ENCODE measurements at places on chromosomes 1 and 21.

- DNase-seq: no peak
Observed at GRCh38 chr1:167538657-167539056, 14.9 kb downstream of the CREG1 start.

DNA sequence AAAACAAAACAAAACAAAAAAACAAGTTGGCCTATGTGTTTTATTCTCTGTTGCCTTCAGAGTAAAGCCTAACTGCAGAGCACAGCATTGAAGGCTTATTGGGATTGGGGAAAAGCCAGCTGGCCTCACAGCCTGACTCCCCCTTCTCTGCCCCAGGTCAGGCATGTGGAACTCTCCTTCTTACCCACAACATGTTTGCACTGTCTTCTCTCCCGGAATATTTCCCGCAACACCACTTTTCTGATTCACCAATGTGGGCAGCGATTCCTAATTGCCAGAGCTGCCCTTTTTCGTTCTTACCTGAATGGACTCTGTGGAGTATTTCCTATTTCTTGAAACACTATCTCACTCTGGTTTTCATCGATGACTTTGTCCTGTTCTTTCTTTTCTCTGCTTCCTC is 2.8 kb upstream of the TARBP1 start:
- no peak for DNase-seq

DNA sequence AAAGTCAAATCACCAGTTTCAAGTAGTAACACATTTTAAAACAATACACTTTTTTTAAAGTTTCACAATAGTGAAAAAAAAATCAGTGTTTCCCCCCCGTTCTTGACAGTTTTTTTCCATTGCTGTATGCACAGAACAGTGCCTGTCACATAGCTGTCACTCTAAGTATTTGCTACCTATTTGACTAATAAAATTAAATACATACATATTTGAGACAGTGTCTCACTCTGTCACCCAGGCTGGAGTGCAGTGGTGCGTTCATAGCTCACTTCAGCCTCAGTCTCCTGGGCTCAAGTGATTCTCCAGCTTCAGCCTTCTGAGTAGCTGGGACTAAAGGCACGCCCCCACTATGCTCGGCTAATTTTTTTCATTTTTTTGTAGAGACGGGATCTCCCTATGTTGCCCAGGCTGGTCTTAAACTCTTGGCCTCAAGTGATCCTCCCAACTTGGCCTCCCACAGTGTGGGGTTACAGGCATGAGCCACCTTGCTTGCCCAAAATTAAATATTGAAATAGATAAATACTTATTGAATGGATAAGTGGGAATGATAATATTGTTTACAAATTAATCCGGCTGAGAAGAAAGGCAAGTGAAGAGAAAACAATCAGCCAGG is 12.6 kb upstream of the RHBG start:
- no peak for DNase-seq

- no peak for DNase-seq
Observed at GRCh38 chr21:44804762-44805161, 3.1 kb upstream of the UBE2G2 start.

DNA sequence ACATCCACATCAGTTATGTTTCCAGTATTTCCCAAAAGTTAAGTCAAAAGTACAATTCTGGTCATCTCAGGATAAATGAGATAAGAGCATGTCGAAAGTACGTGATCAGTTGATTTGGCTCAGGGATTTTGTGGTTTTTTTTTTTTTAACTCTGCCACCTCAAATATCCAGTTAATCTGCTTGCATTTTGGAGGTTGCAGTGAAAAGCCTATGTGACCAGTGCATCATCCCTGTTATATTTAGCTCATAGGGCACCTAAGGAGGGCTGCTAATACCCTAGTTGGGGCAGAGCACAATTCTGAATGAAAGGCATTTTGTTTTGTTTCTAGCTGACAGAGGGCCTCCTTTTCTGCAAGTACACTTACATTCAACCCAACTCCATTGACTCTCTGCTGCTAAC is 31.7 kb upstream of the RGS16 start:
- DNase-seq: no peak

- no peak for DNase-seq
Observed at GRCh38 chr1:100422065-100422464, 69.8 kb downstream of the CDC14A start.

DNA sequence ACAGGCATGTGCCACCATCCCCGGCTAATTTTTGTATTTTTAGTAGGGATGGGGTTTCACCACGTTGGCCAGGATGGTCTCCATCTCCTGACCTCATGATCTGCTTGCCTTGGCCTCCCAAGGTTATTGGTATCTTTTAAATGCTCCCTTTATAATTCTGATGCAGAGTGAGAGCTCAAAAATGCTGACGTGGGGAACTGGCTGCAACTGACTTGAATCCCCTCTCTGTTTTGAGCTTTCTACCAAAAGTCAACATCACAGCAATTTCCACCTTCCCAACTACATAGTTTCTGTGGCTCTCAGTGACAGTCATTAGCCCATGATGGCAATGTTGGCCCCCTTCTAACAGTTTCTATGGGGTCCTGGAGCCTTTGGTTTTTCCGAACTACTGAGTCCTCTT is 268.2 kb upstream of the FOXD3 start:
- DNase-seq: no peak

DNA sequence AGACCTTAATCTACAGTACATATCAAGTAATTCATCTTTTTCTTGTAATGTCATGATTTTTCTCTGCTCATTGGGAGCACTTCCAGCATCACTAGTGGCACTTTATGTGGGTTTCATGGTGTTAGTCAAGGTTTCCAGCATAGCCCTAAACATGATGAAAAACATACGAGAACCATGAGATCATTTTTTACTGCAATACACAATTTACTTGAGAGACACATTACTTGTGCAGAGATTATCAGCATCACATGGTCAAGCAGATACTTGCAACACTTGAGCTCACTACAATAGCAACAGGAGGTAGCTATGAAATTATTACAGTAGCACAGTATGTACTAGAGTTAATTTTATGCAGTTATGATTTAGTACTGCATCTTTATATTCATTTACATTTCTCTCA is 36.4 kb downstream of the ITGB3BP start:
- DNase-seq: no peak

DNA sequence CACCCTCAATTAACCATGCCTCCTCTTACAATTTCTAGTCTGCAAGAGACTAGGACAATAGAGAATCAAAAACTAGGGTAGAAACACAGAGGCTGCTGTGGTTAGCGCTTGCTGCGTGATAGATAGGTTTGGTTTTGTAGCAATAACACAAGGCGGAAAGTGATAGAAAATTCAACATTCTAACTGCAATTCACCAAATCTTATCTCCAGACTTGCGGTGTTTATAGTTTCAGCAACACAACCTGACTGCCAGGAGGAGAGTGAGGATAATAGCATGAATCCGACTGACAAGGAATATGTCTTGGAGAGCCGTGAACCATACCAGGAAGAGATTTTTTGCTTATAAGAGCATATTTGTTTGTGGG is 30.7 kb upstream of the IFNAR2 start:
- no peak for DNase-seq

DNA sequence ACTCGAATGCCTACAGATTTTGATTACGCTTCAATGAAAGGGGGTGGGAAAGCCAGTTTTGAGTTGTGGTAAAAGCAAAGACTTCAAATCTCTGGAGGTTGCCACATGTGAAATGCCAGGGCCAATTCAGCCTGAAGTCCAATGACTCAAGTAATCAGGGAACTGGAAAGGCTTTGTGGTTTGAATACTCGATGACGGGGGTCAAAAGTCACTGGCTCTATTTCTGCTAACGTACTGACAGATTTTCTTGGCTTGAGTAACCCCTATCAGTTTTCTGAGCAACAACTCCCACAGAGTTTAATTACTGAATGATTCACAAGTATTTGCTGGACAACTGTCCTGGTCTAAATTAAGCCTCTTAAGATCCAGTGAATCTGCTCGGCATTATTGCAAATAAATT is 152.2 kb downstream of the SIPA1L2 start:
- DNase-seq: no peak

DNA sequence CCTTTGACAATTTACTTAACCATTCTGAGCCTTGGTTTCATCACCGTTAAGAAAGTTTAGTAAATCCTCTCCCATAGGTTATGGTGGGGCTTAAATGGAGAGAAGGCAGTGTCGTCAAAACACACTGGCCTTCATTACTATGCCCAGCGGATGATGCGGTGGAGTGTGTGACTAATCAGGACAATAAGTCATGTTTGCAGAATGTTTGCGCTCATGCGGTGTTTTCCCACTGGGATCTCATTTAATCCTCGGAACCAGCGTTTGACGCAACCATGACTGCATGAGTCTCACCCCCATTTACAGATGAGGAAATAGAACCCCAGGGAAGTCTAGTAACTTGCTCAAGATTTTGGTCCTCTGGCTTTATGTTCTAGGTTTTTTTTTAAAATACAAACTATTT is 17.5 kb downstream of the SLC26A9 start:
- DNase-seq: no peak

GRCh38 chr21:17859661-17860060 is 40.5 kb upstream of the C21orf91 start:
- no peak for DNase-seq

DNA sequence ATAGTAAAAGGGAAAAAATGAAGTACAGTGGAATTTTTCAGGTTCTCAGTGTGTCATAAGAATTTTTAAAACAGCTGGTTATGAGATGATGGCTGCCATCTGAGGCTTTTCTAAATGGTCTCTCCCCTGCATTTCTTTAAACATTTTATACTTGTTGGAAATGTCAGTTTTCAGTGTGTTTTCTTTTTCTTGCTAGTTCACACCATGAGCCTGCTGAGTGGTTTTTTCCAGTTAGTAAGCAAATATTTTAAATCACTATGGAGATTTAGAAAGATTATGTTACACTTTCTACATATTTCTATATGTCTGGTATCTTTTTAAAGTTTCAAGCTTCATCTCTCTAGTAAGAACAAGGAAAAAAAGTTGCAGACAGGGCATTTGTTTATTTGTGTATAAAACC is 9.6 kb downstream of the RBM15 start:
- no peak for DNase-seq

DNA sequence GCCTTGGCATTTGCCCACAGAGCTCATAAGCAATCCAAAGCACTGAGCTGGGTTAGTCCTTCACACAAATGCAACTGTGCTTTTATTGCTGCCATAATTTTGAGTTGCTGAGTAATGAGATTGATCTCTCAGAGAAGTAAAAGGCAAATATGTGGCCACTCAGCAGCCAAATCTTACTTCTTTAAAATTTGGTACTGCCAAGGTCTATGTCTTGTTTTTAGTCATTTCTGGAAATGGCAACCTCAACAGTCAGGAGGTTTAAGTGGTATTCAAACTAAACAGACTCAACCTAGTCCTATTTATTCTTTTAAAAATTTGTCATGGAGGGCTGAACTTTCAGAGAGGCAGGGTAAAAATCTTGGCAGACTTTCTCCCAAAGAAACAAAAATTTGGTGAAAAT is 216.4 kb upstream of the GJB5 start:
- no peak for DNase-seq

- no peak for DNase-seq
Observed at GRCh38 chr1:218463194-218464156, 118.3 kb downstream of the TGFB2 start.

DNA sequence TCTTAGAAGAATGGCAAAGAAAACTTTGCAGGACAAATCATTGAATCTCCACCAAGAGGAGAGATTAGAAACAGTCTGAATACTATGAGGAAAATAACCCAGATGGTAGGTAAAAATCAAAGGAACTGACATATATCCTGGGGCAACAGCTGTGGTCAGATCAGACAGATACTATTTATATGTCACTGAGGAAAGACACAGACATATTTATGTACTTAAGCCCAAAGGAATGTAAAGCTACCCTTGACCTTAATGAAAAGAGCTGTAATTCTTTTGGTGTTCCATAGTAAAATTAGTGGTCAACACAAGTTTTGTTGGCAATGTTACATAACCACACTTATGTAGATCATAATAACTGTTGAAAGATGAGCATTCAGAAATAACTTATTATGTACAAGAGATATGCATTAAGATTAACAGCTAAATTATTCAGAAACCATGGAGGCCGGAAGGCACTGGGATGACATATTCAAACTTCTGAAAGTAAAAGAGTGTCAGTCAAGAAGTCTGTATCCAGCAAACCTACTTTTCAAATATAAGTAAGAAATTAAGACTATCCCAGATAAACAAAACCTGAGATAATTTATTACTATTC is 166.1 kb upstream of the SAMSN1 start:
- DNase-seq: no peak

DNA sequence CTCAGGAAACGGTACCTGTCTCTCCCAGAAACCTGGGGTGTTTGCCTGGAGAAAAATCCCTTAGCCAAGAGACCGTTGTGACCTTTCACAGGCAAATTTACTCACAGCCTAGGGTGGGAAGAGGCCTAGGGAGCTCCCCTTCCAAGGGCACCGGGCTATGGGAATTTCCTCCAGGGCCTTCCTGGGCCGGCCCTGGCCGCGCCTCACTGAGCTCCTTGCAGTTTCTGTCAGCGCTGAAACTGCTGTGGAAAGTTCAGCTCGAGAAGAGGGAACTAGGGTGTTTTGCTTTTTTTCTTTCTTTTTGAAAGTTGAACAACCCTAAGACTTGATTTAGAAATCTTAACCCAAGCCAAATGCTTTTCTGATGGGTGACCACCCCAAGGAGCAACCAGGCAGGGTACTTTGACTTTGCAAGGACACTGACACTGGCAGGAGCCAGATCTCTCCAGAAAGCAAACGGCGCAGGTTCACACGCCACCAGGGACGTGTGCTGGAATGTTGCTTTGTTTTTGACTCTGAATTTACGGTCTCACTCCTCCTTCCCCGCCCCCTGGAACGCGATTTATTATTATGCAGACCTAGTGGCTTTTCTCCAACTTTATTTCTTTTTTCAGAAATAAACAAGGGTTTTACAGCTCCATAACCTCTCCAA is 229.6 kb upstream of the JUN start:
- DNase-seq: peak; percentile 24

- no peak for DNase-seq
Observed at GRCh38 chr21:25577424-25578055, 29.7 kb downstream of the MRPL39 start.

DNA sequence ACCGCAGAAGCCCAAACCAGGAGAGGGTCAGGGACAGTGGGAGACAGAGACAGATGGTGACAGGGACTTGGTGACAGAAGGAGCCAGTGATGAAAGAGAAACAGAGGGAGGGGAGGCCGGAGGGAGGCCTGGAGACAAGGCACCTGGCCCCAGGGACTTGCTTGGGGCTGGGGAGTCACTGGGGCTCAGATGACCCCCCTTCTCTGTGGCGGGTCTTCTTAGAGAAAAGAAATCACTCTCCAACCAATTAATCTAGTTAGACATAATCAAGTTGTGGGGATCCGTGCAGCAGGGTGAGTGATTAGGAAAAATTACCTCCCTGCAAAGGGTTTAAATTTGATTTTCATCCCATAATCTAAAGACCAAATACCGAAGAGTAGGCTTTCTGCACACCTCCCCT is 519.8 kb downstream of the PTPRU start:
- DNase-seq: no peak

Measured in GM20000 (cell line).